Right atrium auricular region (tissue), 2 donors: ENCODE measurements at places on chromosomes 4 and X. TPM values are rescaled to one million over a fixed set of nuclear protein-coding genes. Genes with fewer than 3 reads are reported as not detected.

The RAB9B gene
- total RNA-seq: 21.1 TPM

GRCh38 chrX:63664083-63664482 is 120.9 kb downstream of the ARHGEF9 start:
- DNase-seq: no peak
- no peaks in the 10 kb centered on the region for H3K4me1 ChIP-seq
- H3K36me3 ChIP-seq: peaks cover 12% of the 10 kb centered on the region
- no peak overlapping the region for H3K27ac ChIP-seq
- H3K4me3 ChIP-seq: no peak overlapping the region

- H3K4me1 ChIP-seq: no peaks in the 10 kb centered on the region
- DNase-seq: no peak
- no peak overlapping the region for H3K4me3 ChIP-seq
- no peaks in the 10 kb centered on the region for H3K27me3 ChIP-seq
These were observed 3.0 kb downstream of the HPRT1 start for GRCh38 chrX:134462927-134463326.

DNA sequence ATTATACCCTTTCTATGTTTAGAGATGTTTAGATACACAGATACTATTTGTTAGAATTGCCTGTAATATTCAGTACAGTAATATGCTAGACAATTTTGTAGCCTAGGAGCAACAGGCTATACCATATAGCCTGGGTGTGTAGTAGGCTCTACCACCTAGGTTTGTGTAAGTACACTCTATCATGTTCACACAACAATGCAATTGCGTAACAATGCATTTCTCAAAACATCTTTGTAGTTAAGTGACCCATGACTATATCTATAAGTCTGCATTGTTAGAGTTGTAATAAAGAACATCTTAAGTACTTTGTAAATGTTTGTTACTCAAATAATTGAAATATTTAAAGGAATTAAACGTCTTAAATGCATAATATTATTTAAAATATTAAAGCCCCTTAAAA is 379.3 kb downstream of the PPP3CA start:
- no peaks in the 10 kb centered on the region for H3K4me1 ChIP-seq
- no peaks in the 10 kb centered on the region for H3K27me3 ChIP-seq
- H3K4me3 ChIP-seq: no peak overlapping the region
- no peak overlapping the region for H3K27ac ChIP-seq
